ENCODE measurements at places on chromosomes 5 and 9.

DNA sequence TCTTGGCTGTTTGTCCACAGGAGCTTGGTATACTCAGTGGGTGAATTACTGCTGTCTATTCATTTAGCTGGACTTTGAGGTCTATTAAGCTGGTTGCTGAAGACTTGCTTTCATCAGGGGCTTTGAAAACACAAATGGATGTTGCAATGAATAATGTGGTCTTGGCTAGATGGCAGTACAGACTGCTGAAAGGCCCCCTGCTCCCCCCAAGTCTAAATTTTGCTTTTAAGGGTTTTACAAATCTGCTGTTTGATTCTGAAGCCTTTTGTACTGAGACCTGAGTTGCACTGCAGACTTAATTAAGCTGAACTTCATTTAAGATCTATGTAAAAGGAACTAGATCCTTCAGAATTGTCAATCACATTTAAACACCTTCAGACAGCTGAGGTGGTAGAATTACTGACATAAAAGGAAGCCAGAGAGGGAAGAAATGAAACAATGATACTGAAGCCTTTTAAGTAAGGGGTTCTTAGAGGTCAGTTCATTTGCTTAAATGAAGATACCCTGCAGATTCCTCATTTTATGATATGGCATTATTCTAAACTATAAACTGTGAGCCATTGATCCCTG is 37.3 kb downstream of the KCTD16 start:
- no peak for DNase-seq

DNA sequence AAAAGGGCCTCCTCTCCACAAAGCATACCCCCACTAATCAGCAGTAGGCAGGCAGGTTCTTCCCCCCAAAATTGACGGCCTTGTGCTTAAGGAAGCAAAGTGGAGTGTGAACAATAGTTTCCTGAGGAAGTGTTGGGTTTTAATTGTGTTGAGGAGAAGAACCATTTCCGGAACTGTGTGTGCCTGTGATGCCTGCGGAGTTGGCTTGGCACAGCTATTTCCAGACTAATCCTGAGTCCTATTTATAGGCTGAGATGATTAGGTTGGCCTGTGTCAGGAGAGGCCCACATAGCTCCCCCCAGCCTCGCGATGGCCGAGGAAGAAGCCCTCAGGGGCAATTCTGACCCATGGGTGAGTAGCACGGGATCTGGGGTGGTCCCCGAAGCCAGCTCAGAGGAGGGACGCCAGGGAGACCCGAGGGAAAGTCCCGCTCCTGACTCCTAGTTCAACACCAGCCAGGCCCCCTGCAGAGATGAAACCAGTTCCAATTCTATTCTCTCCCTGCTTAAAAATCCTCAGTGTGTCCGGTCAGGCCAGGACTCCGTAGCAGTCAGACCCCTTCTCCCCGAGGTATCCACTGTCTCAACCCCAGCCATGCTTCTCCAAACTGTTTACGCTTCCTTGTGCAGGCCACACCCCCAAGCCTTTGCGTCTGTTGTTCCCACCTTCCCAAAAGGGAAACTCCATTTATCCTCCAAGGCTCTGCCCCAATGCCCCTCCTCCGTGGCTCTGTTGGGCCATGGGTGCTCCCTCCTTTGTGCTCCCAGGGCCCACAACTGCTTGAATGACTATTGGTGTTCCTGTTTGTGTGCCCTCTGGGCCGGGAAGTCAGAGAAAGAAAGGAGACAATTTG is 18.1 kb downstream of the GSN start:
- DNase-seq: no peak

GRCh38 chr5:150052956-150053712 is 33.2 kb downstream of the CSF1R start:
- no peak for DNase-seq

GRCh38 chr9:89701221-89701798 is 96.5 kb downstream of the GADD45G start:
- peak; percentile 7 for DNase-seq

DNA sequence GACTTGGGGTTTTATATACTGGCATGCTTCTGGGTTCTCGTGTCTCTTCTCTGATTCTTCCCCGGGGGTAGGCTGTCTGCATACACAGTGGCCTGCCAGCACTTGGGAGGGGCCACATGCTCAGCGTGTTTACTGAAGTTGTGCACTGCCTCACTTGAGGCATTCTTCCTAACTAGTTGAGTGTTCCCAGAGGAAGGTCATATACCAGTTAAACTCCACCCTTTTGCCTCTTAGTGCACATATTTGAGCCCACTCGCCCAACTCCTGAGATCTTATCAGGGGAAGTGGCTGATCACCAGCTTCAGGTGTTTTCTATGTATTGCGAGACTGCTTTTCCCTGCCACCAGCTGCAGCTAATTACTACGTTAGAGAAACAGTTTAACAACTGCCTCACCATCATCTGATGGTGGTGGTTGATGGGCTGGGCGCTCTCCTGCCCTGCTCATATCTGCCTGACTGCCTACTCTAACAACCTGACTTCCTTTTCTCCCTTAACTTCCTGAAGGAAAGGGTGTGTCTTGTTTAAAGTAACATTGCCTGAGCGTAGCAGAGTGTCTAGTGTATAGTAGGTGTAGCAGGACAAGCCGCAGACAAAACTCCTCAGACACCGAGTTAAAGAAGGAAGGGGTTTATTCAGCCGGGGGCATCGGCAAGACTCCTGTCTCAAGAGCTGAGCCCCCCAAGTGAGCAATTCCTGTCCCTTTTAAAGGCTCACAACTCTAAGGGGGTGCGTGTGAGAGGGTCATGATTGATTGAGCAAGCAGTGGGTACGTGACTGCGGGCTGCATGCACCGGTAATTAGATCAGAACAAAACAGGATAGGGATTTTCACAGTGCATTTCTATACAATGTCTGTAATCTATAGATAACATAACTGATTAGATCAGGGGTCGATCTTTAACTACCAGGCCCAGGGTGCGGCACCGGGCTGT is 60.1 kb upstream of the CLINT1 start:
- peak; percentile 62 for DNase-seq

DNA sequence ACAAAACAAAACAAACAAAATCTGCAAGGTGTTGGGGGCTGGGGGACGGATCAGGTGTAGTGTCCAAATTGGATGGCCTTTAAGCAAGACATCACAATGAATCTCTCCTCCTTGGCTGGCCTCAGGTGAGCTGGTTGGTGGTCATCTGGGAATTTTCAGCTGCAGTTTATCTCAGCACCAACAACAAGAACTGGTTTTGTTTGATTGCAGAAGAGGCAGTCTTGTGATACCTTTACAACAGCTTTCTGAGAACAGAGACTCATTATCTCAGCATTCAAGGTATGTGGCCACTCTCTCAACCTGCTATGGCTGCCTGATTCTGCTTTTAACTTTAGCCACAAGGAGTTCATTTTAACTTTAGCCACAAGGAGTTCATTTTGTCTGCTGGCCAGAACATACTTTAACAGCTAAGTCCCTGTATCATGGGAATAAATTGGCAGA is 1543.4 kb downstream of the EFNA5 start:
- no peak for DNase-seq

- DNase-seq: no peak
Observed at GRCh38 chr9:93813221-93814076, 141.7 kb downstream of the BARX1 start.

DNA sequence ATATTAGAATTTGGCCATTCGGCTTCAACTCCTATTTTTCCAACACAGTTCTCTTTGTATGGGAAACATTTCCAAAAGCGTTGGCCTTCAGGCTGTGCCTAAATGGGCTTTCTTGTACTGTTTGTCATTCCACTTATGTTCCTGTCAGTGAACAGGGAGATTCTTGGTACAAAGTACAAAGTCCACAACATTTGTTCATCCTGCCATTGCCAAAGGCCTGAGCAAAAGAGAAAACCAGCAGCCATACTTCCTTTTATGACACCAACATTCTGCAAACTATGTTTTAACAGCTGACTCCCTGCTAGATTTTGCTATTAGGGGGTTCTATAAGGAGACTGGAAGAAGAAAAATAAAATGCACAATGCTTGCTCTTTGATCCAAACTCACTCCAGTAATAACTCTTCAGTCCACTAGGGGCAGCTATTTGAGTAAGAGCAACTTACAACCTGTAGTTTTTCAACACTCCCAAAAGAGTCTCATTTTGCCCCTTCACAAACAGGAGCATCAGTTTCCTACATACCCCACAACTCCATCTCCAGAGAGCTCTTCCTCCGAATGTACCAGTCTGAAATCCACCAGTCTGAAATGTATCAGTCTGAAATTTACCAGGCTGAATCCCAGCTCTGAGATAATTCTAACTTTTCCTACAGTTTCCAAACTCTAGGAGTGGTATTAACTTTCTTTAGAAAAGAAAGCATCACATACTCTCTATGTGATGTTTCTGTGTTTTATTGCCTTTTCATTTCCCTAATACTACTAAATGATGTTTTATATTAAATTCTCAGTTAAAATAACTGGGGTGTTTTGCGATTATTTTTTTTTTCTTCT is 693.8 kb downstream of the DNAH5 start:
- DNase-seq: peak; percentile 23

GRCh38 chr5:131114754-131115153 is 50.3 kb downstream of the HINT1 start:
- DNase-seq: no peak

DNA sequence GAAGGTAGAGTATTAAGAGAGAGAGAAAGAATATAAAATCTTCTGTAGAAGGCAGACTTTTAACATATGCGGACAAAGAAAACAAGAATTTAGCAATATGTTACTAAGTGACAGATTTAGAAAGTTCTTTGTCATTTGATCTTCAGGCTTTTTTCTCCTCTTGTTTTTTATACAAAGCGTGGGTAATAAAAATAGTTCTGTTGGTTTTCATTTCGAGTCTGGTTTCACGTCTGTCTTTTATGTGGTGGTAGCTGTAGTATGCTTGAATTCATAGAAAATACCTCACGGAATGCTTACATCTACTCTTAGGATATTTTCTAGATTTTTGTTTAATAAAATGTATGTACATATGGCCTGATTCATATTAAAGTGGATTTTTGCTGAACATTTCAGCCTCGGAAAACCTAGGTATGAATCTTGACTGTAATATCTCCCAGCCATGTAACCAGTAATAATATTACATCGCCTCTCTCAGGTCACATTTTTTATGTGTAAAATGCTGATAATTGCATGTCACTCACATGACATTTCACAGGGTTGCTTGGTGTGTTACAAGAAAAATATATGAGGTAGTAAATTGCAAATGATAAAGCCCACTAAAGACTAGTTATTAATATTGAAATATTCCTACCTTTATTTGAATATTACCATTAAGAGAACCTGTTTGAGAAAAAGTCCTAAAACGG is 72.5 kb upstream of the TAF11L2 start:
- no peak for DNase-seq

- DNase-seq: no peak
Observed at GRCh38 chr9:115192835-115193525, 75.0 kb upstream of the TNC start.

GRCh38 chr9:83920469-83920926 is 734 bp downstream of the KIF27 start:
- DNase-seq: no peak

- DNase-seq: no peak
Observed at GRCh38 chr9:4464911-4465513, 25.3 kb upstream of the SLC1A1 start.

GRCh38 chr5:170769898-170770416 is 13.6 kb upstream of the GABRP start:
- DNase-seq: no peak

GRCh38 chr9:137534256-137535119 is 15.7 kb downstream of the PNPLA7 start:
- DNase-seq: peak; percentile 77

DNA sequence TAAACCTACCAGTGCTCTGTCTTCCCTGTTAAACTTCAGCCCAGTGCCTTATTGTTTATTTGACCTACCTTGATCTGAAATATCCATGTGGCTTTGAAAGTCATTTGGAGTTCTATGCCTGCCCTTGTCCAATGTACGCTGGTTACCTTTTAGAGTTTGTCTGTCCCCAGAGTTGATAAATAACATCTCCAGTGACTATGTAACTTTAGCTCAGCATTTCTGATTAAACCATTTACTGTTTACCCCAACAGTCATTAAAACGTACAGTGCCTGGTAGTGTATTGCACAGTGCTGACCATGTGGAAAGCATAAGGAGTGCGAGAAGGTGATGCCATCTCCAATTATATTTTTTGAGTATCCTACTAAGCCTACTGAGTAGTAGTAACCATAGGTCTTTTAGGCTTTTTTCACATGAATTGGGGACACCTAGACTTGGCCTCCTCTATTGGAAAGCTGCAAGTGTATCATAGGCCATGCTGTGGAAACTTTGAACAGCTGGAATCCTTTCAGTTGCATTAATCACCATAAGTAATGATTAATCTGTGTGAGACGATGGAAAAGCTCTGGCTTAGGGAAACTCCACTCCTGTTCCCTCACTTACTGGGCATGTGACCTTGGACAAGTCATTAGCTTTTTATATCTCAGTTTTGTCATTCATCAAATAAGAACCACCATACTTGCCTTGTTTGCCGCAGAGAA is 93.5 kb downstream of the MAST4 start:
- DNase-seq: no peak

DNA sequence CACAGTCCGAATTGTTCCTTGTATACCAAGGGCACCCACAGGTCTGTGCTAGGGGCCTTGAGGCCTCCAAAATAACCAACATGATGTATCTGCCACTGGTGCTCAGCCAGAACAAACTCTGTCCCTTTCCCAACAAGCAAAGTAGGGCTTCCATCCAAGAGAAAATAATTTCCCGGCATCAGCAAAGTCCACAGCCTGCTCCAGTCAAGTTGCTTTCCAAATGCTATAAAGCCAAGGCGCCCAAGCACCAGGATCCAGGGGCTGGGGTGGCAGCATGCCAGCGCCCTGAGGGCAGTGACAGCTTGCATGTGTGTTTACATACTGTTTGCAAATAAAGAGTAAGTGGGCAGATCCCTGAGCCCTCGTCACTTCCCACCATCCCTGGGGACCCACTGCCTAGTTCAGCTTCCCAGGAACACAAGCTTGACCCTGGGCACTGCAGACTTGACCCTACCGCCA is 155.9 kb downstream of the ERCC6L2 start:
- no peak for DNase-seq

DNA sequence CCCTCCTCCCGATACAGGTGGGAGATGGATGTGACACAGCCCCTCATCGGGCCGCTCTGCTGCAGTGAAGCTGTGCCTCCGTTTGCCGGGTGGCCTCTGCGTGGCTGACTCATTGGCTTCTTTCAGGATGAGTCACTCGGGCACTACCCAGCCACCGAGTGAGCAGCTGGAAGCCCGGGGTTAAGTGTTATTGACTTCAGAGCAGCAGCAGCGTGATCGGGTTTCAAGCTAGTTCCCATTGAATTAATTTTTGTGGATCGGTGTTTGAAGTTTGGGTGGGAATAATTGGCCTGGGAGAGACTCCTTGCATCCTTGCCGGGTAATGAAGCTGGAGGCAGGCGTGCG is 266.4 kb upstream of the IRX4 start:
- DNase-seq: no peak
